Stimulated activated CD4-positive, alpha-beta T cell treated with anti-CD3 and anti-CD28 coated beads, Interleukin-4, amount 100 ng/mL, for 4 hours (primary cell): ENCODE measurements at places on chromosomes 12 and 14.
A peak's percentile ranks its signal among the peaks of the same experiment; 100 is the strongest.

GRCh38 chr12:60230056-60230455 is 634.2 kb downstream of the SLC16A7 start:
- DNase-seq: no peak

DNA sequence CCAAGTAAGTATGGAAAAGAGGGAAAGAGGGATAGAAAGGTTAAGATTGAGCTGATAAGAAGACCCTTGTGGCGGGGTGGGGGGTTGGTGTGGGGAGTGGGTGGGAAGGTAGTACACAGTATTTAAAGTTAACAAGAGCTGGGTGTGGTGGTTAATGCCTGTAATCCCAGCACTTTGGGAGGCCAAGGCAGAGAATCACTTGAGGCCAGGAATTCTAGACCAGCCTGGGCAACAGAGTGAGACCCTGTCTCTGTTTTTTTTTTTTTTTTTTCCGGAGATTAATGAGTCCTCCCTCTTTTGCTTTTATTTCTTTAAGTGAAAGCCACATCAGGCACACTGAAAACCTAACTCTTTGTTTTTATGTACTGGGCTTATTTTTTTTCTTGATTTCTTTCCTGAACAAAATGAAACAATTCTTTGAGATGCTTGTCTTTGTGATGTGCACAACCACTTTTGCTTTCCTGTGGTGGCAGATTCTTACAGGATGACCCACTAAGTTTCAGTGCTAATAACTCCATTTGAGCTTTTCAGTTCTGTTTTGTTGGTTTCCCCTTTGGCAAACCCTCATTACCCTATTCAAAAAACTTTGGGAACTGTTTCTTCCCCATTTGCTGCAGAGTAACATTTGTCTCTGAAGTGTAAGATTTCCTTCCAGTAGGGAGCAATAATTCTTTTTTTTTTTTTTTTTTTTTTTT is 54.8 kb downstream of the WNK1 start:
- DNase-seq: no peak

DNA sequence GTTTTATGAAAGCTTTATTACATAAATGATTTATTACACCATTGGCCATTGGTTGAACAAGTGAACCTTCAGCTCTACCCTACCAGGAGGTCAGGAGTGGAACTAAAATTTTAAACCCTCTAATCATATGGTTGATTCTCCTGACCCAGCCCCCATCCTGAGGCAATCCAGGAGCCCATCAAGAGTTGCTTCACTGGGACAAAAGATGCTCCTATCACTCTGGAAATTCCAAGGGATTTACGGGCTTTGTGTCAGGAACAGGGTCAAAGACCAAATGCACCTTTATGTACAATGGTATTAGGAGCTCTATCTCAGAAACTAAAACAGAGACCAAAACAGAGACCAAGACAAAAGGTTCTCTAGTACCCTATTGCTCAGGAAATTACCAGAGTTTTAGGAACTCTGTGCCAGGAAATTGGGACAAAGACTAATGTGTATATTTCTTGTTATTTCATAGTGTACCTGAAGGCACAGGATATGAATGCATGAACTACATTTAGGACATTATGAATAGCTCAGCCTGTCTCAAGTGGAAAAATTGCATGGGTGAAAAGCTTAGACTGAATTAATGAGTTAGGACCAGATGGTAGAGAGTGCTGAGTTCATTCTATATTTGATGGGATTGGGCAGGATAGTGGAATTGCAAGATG is 171.7 kb upstream of the FLRT2 start:
- DNase-seq: no peak

DNA sequence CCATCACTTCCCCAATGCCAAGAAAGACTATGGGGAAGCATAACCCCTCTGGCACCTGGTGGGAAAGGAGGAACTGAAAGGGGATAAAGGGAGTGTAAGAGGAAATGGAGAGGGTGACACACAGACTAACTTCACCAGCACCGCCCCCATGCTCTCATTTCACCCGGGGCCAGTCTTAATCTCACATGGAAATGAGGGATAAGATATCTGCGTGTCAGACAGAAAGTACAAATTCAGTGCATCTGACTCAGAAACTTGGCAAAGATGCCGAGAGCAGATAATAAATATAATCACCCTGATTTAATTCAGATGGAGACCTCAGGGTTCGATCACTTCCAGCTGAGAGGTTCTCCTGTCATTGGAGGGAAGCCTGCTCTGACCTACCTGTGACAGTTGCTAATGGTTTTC is 191.6 kb downstream of the DUSP6 start:
- peak; percentile 12 for DNase-seq

- no peak for DNase-seq
These were observed 66.5 kb upstream of the MON2 start for GRCh38 chr12:62400135-62400534.

- no peak for DNase-seq
These were observed 86.7 kb downstream of the NCOR2 start for GRCh38 chr12:124480469-124481256.

- peak; percentile 49 for DNase-seq
These were observed 733 bp upstream of the P3H3 start for GRCh38 chr12:6827437-6827911.

DNA sequence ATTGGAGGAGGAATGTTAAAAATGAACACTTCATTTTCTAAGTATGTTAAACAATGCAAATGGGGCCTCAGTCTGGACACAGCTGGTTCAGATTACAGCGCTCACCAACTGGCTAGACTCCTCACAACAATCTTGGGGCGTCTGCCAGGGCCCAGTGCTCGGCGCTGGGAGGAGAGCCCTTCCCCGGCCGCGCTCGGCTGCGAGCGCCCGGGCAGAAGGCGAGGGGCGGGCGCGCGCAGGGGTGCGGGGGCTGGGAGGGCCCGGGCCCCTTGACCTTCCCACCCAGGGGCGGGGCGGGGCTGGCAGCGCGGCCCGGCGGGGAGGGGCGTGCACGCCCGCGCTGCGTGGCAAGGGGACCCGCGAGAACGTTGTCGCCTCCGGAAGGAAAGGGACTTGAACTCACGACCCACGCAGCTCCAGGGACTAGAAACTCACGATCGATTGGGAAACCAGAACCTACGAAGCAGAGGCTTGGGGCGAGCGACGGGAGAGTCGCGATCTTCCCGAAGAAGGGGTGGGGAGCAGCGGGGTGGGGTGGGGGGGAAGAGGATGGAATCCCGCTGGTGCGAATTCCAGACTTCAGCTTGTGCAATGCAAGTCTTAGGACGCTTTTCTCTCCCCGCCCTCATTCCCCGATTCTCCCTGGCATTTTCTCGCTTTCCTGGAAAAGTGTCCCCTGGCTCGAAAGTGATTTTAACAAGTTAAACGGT is at the start of gene FBLN5:
Gene FBLN5, minus strand, starts transcription at position 220 of the 710 bp plus-strand sequence. CDS start 465 bp downstream, outside the sequence.
- DNase-seq: peak; percentile 46

GRCh38 chr14:104446611-104447010 is 133.0 kb upstream of the C14orf180 start:
- no peak for DNase-seq

GRCh38 chr12:25271486-25272098 is 20.9 kb upstream of the KRAS start:
- no peak for DNase-seq

- no peak for DNase-seq
These were observed 66.7 kb downstream of the SETD3 start for GRCh38 chr14:99413911-99414310.

- no peak for DNase-seq
These were observed 33.1 kb upstream of the GNPNAT1 start for GRCh38 chr14:52824462-52824861.

GRCh38 chr14:53167602-53168328 is 14.6 kb upstream of the DDHD1 start:
- no peak for DNase-seq

- no peak for DNase-seq
These were observed 70.8 kb downstream of the HSPB8 start for GRCh38 chr12:119249383-119250155.

DNA sequence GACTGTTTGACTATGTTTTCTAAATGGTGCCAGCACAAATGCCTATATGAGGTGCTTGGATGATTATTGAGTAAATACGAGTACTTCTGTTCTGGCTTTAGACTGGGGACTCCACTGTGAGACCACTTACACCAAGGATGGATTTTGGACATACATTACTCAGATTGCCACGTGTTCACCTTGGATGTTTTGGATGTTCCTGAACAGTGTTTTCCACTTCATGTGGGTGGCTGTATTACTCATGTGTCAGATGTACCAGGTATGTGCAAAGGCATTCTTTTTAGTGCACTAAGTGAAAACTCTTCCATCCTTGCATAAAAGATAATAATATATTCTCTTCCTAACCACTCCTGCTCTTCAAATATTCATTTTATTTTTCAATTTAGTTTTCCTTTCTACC is 30.7 kb downstream of the CSRP2 start:
- DNase-seq: no peak

- no peak for DNase-seq
These were observed 371 bp downstream of the CHD8 start for GRCh38 chr14:21455592-21455911.

- DNase-seq: no peak
These were observed 6.5 kb downstream of the PHLDA1 start for GRCh38 chr12:76024942-76025600.

DNA sequence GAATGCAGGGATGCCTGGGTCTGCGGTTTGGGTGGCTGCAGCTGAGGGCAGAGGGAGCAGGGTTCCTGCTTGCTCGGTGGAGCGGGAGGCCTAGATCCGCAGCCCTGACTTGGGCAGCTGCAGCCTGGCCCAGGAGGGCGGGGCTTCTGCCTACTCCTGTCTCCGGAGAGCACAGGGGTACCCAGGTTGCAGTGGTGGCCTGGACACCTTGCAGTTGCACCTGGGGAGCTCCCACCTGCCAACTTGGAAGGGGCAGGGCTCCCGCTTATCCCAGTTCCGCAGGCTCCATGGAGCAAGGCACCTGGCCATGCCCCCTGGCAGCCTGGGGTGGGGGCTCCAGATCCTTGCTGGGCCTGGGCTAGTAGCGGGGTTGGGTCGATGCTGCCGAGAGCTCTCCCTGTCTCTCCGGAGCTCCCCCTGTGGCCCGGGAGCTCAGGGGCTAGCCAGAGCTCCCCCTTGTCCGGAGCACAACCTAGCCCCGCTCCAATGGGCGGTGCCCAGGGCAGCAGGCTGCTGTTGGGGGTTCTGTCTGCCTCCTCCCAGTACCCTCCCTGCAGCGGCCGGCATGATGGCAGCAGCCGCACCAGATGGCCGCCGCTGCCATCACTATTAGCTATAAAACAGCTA is 136.4 kb downstream of the PTPRR start:
- DNase-seq: no peak

GRCh38 chr12:116426391-116427136 is 132.6 kb upstream of the MAP1LC3B2 start:
- no peak for DNase-seq

DNA sequence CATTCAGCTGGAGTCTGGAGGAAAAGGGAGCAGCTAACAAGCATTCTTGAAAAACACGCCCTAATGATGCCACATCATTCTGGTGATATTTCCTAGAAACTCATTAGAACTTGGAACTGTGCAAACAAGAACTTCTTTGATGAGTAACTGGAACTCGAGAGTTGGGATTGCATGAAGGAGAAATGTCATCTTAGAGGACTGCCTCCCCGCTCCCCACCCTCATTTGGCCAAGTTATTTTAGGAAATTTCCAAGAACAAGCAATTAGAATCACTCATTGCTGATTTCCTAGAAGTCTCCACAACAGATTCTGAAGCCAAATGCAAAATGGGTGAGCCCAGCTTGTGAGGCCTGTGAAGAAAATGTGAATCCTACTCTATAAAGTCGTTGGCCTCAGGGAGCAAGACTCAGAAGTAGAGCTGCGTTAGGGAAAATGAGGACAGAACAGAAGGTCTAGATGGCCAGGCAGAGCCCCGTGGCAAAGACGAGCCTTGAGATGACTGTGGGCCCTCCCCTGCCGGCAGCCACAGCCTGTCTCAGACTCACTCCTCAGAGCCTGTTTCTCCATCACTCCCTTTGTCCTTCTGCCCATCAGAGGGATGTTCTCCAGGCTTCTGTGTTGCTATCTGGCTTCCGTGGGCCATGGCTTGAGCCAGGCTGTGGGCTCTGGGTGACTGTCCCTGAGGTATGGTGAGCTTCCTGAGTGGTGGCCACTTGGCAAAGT is 38.4 kb downstream of the RTL1 start:
- no peak for DNase-seq

GRCh38 chr14:90381999-90382451 is 14.8 kb upstream of the CALM1 start:
- DNase-seq: no peak

DNA sequence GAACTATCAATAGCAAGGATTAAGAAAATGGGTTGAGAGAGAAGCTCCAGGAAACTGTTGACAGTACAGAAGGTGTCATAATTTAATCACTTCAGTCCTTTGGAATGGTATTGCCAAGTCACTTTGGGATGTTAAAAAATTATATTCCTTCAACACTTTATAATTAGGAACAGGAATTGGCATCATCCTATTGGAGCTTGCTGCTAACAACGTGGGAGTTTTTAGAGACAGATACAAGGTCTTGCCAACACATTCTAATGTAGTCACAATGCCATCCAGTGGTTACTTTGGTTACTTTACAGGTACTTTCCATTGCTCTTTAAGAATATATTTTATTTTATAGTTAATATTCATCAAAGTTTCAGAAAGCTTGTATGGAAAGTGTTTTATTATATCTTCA is 310.1 kb downstream of the SYT1 start:
- DNase-seq: no peak

DNA sequence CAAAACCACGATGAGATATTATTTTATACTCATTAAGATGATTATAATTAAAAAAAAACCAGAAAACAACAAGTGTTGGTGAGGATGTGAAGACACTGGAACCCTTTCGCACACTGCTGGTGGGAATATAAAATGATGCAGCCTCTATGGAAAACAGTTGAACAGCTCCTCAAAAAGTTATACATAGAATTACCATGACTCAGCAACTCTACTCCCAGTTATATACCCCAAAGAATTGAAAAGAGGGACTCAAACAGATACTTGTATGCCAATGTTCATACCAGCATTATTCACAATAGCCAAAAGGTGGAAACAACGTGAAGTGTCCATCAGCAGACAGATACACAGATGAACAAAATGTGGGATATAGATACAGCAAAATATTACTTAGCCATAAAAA is 53.1 kb downstream of the TAOK3 start:
- no peak for DNase-seq

- no peak for DNase-seq
These were observed 134.8 kb upstream of the ARHGAP5 start for GRCh38 chr14:31942166-31942841.

- DNase-seq: no peak
These were observed 76.3 kb downstream of the PHLDA1 start for GRCh38 chr12:75955251-75955650.

GRCh38 chr12:56220611-56221231 is 1.0 kb downstream of the RNF41 start:
- DNase-seq: no peak

GRCh38 chr14:70907996-70908934 is 1.0 kb downstream of the PCNX1 start:
- peak; percentile 52 for DNase-seq

- no peak for DNase-seq
These were observed 446.0 kb upstream of the DCN start for GRCh38 chr12:91628656-91629055.

- peak; percentile 42 for DNase-seq
These were observed 40.1 kb downstream of the SMIM41 start for GRCh38 chr12:52119398-52120254.

GRCh38 chr14:105148604-105149145 is 19.9 kb downstream of the JAG2 start:
- DNase-seq: no peak

GRCh38 chr14:106109337-106109736 is 583.0 kb downstream of the TMEM121 start:
- no peak for DNase-seq
